ENCODE measurements at places on chromosomes 1 and 21. TPM values are rescaled to one million over a fixed set of nuclear protein-coding genes. Genes with fewer than 3 reads are reported as not detected.

LYPD8 gene
- total RNA-seq, result 0.11 TPM

GPR37L1 gene
- total RNA-seq, result 0.10 TPM

FPGT gene
- total RNA-seq, result 7.1 TPM

CNR2 gene
- total RNA-seq, result 0.01 TPM

RXRG gene
- 0.07 TPM for total RNA-seq

PGD gene
- 1,074 TPM for total RNA-seq

FAM151A gene
- total RNA-seq, result 0.26 TPM

ERRFI1 gene
- 260 TPM for total RNA-seq

TMEM61 gene
- 0.99 TPM for total RNA-seq
